ENCODE measurements at places on chromosomes 4 and X.
A peak's percentile ranks its signal among the peaks of the same experiment; 100 is the strongest.

DNA sequence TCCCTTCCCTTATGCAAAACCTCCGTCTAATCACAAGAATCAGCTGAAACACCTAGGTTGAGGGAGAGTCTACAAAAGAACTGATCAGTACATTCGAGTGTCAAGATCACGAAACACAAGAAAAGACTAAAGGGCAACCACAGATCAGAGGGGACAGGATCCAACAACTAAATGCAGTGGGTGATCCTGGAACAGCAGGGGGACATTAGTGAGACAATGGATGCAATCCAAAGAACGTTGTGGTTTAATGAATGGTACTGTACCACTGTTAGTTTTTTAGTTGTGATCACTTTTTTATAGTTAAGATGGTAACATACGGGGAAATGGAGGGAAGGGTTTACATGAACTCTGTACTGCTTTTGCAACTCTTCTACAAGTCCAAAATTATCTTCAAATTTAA, 79.2 kb downstream of the RELL1 start:
- H3K27ac ChIP-seq, result no peak overlapping the region
- H3K4me3 ChIP-seq, result no peak overlapping the region
- DNase-seq, result no peak
- H3K36me3 ChIP-seq, result peaks cover 9% of the 10 kb centered on the region
- H3K4me1 ChIP-seq, result peaks cover 4% of the 10 kb centered on the region

GRCh38 chrX:119738742-119739141, 19.6 kb upstream of the SOWAHD start:
- peaks cover 2% of the 10 kb centered on the region for H3K36me3 ChIP-seq
- H3K27ac ChIP-seq, result no peak overlapping the region
- DNase-seq, result no peak
- no peak overlapping the region for H3K4me3 ChIP-seq
- H3K27me3 ChIP-seq, result no peaks in the 10 kb centered on the region
- H3K4me1 ChIP-seq, result no peaks in the 10 kb centered on the region

- peak overlapping the region; percentile 24 for H3K27ac ChIP-seq
- H3K36me3 ChIP-seq, result no peaks in the 10 kb centered on the region
- no peak for DNase-seq
- H3K27me3 ChIP-seq, result no peaks in the 10 kb centered on the region
- peaks cover 11% of the 10 kb centered on the region for H3K4me1 ChIP-seq
- H3K4me3 ChIP-seq, result no peak overlapping the region
Observed at GRCh38 chrX:41946989-41947612, 23.7 kb upstream of the CASK start.

DNA sequence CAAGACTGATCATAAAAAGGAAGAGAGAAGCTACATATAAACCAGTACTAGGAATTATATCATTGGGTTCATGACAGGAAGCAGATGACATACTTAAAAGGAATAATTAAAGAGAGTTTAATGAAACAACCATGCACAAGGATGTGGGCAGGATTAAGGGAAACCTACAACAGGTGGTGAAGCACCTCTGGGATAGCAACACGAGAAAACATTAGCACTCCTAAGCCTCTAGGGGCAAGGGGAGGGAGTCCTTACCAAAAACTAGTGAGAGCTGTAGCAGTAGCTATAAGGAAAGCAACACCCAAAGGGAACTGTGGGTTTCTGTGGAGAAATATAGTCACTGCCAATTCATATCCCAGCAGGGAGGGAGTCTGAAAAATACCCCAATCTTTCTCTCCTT, 7.2 kb upstream of the THOC2 start:
- H3K27me3 ChIP-seq, result no peaks in the 10 kb centered on the region
- no peak overlapping the region for H3K4me3 ChIP-seq
- no peak for DNase-seq

GRCh38 chrX:138769918-138770317, 58.4 kb upstream of the FGF13 start:
- no peaks in the 10 kb centered on the region for H3K27me3 ChIP-seq
- H3K4me1 ChIP-seq, result peaks cover 2% of the 10 kb centered on the region
- H3K27ac ChIP-seq, result no peak overlapping the region
- no peak overlapping the region for H3K4me3 ChIP-seq

- H3K4me3 ChIP-seq, result no peak overlapping the region
- no peaks in the 10 kb centered on the region for H3K36me3 ChIP-seq
- no peak for DNase-seq
- no peak overlapping the region for H3K27ac ChIP-seq
- no peaks in the 10 kb centered on the region for H3K27me3 ChIP-seq
- H3K4me1 ChIP-seq, result no peaks in the 10 kb centered on the region
Observed at GRCh38 chr4:152531479-152531878, 4.4 kb downstream of the FBXW7 start.

GRCh38 chrX:18075603-18076002, 145.1 kb downstream of the BEND2 start:
- no peaks in the 10 kb centered on the region for H3K4me1 ChIP-seq
- no peak overlapping the region for H3K27ac ChIP-seq
- no peak overlapping the region for H3K4me3 ChIP-seq
- H3K27me3 ChIP-seq, result no peaks in the 10 kb centered on the region
- peaks cover 8% of the 10 kb centered on the region for H3K36me3 ChIP-seq

GRCh38 chrX:155134255-155134654, 62.9 kb downstream of the BRCC3 start:
- H3K4me3 ChIP-seq, result no peak overlapping the region
- H3K36me3 ChIP-seq, result 0 out of 2 replicates have a peak, but pooled peaks cover 4% of the 10 kb centered on the region
- H3K4me1 ChIP-seq, result no peaks in the 10 kb centered on the region
- no peak for DNase-seq

- H3K27me3 ChIP-seq, result no peaks in the 10 kb centered on the region
- no peak overlapping the region for H3K27ac ChIP-seq
- no peak overlapping the region for H3K4me3 ChIP-seq
- no peak for DNase-seq
- H3K36me3 ChIP-seq, result peaks cover 2% of the 10 kb centered on the region
- H3K4me1 ChIP-seq, result no peaks in the 10 kb centered on the region
Observed at GRCh38 chrX:105328773-105329172, 108.3 kb upstream of the TEX13A start.
